ENCODE measurements at places on chromosomes 7 and 10.

GRCh38 chr10:91528080-91528479 lies 104.8 kb downstream of the PPP1R3C start:
- DNase-seq = no peak

DNA sequence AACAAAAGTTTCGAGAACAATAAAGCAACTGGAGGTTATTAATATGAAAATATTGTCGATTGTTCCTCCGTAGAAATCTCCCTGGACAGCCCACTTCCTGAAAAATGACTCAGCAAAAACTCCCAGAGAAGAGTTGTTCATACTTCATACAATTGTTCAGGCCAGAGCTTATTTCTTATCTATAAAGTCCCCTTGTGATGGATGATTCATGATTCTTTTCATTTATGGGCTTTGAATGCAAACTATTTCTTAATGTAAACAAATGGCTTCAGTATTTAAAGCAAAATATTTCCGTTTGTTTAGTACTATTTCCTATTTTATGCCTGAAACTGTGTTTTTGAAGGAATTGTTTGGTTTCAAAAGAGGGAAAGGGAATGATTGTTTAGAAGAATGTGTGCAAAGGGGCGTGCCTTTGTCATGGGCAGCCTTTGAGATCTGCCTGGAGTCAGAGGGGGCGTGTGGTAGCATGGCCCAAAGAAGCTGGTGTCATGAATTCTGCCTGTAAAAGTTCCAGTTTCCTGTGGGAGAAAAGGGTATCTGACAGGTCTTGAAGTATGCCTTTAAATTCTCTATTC lies 26.2 kb upstream of the EXOC6 start:
- DNase-seq = no peak

DNA sequence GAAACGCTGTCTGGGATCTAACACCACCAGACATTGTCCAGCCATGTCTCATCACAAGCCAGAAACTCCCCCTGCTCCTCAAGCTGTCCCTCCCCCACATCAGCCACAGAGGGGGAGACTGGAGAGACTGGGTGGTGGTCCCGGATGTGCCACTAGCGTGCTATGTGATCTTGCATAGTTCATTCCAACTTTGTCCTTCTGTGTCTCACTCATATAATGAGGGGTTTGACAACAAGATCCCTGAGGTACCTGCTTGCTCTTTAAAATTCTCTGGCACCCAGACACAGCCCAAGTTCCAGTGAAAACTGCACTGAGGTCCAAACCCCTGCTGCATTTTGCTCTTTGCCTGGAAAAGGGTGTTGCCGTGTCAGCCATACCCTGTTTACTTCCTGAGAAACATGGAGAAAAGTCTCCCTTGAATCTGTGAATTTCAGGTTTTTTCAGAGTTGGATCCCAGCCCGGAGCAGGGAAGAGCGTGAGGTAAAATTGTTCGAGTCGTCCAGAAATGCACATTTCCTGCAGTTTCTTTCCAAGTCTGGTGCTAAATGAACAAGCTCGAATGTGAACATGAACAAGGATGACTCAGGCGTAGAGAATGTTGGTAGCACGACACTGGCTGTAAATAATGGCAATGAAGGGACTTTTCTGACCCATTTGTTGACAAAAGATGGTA lies 156.6 kb downstream of the CCDC3 start:
- no peak for DNase-seq

- DNase-seq = no peak
Measured at GRCh38 chr10:25972631-25973030, 38.6 kb downstream of the MYO3A start.

GRCh38 chr7:16347066-16347826 lies 74.1 kb downstream of the CRPPA start:
- DNase-seq = no peak

GRCh38 chr7:124764847-124765400 lies 668 bp downstream of the GPR37 start:
- peak; percentile 18 for DNase-seq

DNA sequence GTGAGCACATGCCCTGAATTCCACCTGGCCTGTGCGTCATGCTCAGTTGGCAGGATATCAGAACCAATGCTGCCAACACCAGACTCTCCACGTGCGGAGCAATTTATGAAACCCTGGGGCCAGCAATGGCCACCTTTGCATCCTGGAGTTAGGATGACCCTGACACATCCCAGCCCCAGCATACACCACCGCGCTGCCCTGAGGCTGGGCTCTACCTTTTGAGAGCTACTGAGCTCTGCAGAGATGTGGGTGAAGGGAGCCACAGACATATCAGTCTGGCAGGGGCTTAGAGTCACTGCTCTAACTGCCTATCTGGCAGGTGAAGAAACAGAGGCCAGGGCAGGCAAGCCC lies 41.9 kb downstream of the SYPL1 start:
- no peak for DNase-seq

GRCh38 chr10:100710151-100710871 lies 35.1 kb upstream of the PAX2 start:
- DNase-seq = no peak

GRCh38 chr7:141512597-141512996 lies 38.6 kb upstream of the AGK start:
- no peak for DNase-seq

GRCh38 chr10:80356989-80357850 lies 639 bp downstream of the DYDC2 start:
- peak; percentile 13 for DNase-seq

- no peak for DNase-seq
Measured at GRCh38 chr7:5700391-5700985, 81.0 kb downstream of the RNF216 start.

GRCh38 chr10:27838361-27838760 lies 92.7 kb upstream of the MKX start:
- DNase-seq = no peak

GRCh38 chr7:106814887-106815286 lies 50.2 kb upstream of the PIK3CG start:
- no peak for DNase-seq

DNA sequence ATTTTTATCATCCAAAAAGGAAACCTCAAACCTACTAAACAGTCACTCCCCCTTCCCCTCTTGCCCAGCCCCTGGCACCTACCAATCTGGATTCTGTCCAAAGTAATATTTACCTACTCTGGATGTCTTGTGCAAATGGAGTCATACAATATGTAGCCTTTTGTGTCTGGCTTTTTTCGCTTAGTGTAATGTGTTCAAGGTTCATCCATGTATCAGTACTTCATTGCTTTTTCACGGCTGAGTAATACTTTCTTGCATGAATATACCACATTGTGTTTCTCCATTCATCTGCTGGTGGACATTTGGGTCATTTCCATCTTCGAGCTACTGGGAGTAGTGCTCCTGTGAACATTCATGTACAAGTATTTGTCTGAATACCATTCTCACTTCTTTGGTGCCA lies 113.6 kb downstream of the EEPD1 start:
- DNase-seq = no peak

- DNase-seq = no peak
Measured at GRCh38 chr7:35749556-35749955, 51.3 kb upstream of the SEPTIN7 start.

GRCh38 chr7:27998382-27998781 lies 182.2 kb downstream of the JAZF1 start:
- no peak for DNase-seq

- DNase-seq = no peak
Measured at GRCh38 chr7:91185771-91186170, 78.5 kb upstream of the FZD1 start.

GRCh38 chr7:138934861-138935260 lies 46.3 kb downstream of the KIAA1549 start:
- DNase-seq = no peak

- DNase-seq = no peak
Measured at GRCh38 chr10:77197544-77197943, 440.1 kb downstream of the KCNMA1 start.

DNA sequence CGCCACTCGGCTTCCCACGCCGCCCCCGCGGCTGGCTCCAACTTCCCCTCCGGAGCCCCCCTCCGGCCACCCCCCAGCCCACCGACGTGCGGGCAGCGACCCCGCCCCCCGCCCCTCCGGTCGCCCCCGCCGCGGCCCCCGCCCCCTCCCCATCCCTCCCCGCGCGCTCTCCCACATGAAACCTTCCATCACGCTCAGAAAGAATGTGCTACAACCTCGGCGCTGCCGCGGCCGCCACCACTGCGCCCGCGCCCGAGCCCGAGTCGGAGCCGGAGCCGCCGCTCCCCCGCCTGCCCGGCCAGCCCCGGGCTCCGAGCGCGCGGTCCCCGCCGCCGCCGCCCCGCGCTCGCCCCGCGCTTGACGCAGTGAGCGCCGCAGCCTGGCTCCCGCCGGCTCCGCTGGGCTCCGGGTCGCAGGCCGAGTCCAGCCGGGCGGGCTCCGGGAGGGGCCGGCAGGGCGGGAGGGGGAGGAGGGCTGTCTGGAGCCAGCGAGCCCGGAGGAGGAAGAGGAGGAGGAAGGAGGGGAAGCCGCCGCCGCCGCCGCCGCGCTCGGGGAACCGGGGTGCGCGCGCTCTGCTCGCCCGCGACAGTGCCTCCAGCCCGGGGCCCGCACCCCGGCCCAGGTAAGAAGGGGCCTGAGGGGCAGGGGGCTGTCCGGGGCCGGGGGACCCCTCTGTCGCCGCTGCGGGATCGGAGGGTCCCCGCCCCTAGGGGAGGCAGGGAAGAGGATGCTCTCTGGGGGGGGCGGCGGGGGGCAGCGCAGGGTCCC lies 4.3 kb upstream of the ELFN1 start:
- DNase-seq = no peak

DNA sequence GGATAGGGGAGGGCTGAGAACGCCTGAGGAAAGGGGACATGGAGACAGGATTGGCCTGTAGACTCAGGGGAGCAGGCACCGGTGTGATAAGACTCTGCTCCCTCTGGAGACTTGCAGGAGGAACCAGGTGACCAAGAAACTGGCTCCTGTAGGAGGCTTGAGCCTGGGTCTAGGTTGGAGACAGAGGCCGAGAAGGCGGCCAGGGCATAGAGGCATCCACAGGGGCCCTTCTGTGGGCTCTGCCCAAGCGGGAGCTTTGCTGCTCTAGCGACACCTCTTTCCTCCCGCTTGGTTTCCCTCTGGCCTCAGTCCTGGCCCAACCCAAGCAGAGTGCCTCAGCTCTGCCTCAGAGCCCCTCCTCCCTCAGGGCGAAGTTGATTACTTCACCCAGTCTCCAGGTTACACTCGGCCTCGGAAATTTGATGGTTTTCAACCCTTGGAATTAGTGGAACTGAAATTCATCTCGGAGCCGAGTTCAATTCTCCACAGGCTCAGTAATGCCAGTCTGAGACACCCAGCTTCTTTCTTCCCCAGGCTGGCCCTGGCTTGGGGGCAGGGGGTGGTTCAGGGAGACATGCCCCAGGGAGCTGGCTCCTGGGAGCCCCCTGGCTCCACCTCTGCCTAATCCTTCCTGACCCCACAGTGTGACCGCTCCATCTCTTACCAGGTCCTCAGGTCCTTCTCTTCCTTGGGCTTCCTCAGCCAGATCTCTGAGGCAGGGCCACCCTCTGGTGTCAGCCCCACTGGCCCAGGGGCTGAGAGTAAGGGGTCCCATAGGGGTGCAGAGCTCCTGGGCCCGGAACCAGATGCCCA lies 60.4 kb downstream of the PAX2 start:
- no peak for DNase-seq

DNA sequence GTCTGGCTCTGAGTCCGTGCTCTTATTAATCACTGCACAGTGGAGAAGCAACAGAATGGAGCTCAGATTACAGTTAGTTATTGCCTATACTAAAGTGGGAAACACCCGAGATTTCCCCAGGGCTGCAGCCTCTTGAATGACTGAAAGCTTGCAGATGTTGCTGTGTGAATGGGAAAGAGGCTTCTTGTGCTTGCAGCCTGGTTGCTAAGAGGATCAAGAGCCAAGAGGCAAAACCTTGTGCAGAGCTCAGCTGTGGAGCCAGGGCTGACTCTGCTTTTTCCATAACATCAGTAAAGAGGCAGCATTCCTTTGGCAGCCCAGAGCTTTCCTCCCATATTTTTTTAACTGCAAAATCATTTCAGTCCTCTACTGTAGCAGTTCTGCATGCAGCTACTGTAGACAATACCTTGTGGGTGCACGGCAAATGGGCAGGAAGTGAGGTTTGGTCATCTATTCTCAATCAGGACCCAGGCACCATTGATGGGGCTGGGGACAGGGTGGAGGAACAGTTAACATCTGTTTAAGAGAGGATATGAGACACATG lies 86.5 kb downstream of the RALA start:
- no peak for DNase-seq

GRCh38 chr7:143054621-143055020 lies 2.5 kb downstream of the OR6V1 start:
- no peak for DNase-seq

- no peak for DNase-seq
Measured at GRCh38 chr10:30897048-30897447, 134.6 kb downstream of the ZNF438 start.

GRCh38 chr10:8060704-8061121 lies 6.2 kb downstream of the GATA3 start:
- no peak for DNase-seq

DNA sequence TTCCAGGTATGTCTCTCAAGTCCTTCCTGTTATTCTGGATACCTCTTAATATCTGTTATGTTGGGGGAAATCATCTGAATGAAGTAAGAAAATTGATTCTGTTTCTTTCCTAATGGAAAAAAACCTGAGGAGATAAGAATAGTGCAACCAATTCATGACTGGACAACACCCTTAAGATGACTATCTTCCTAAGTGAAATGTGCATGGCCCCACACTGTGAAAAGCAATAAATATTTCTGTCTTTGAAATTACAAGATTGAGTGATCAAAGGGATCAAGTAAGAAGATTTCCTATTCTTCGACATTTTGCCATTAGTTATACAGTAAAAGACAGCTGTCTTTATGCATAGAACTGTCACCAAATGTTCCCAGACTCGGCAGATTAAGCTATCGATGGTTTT lies 73.9 kb downstream of the CHCHD3 start:
- no peak for DNase-seq

DNA sequence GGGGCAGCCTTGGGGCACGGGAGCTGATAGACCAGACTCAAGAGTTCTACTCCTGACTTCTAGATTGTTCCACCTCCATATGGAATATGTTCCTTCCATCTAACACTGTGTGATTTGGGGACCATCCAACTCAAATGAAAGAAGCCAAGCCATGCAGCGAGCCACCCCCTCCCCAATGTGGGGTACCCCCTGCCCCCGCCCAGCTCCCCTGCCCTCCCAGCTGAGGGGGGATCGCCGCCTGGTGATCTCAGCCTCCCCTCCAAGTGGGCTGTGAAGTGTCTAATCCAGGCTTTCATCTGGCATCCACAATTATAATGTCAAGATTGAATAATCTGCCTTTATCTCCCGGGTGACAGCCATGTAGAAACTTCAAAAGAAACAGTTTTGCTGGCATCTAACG lies 246.1 kb downstream of the RPS24 start:
- no peak for DNase-seq

- no peak for DNase-seq
Measured at GRCh38 chr7:2754086-2754485, 66.1 kb downstream of the AMZ1 start.

- DNase-seq = no peak
Measured at GRCh38 chr7:107446531-107446930, 23.3 kb upstream of the GPR22 start.

Measured in activated naive CD8-positive, alpha-beta T cell treated with anti-CD3 and anti-CD28 coated beads, Interleukin-2, amount 50 U/mL, for 24 hours (primary cell).